Stimulated activated CD4-positive, alpha-beta T cell treated with anti-CD3 and anti-CD28 coated beads, Interleukin-4, amount 100 ng/mL, for 48 hours (primary cell): ENCODE measurements at places on chromosomes 2 and 18.

GRCh38 chr2:173354073-173354581, 545 bp upstream of the CDCA7 start:
- no peak for DNase-seq

DNA sequence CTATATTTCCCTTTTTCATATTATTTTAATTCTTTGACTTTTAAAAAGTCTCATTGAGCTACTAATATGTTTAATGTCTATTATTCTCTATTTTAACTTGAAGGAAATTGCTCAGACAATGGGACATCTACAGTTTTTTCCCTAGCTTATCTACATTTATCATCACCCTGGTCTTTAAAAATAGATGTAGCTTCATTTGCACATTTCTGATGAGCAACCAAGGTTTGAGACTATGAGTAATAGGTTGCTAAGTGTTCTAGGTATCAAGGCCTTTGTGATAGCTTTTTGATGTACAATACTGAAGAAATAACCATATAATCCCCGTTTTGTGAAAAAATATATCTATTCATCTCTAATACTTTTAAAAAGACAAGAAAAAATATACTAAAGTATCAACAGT, 47.0 kb downstream of the STAT4 start:
- DNase-seq, result no peak

- no peak for DNase-seq
Measured at GRCh38 chr2:73740767-73741166, 3.6 kb upstream of the TPRKB start.

- DNase-seq, result no peak
Measured at GRCh38 chr2:236775511-236775910, 205.9 kb downstream of the ACKR3 start.

GRCh38 chr2:65913813-65914212, 481.4 kb upstream of the SPRED2 start:
- DNase-seq, result no peak

- no peak for DNase-seq
Measured at GRCh38 chr2:65710779-65711295, 278.4 kb upstream of the SPRED2 start.

DNA sequence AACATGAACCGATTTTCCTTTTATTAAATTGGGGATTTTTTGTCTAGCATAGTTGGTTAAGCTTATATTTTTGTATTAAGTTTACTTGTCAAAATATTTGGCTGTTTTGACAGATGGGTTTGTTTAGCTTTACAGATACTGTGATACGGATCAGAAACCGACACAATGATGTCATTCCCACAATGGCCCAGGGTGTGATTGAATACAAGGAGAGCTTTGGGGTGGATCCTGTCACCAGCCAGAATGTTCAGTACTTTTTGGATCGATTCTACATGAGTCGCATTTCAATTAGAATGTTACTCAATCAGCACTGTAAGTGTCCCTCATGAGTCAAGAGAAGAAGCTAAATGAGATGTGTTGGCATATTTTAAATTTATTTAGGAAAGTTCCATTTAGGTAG, 8.5 kb downstream of the PDK1 start:
- DNase-seq, result no peak

DNA sequence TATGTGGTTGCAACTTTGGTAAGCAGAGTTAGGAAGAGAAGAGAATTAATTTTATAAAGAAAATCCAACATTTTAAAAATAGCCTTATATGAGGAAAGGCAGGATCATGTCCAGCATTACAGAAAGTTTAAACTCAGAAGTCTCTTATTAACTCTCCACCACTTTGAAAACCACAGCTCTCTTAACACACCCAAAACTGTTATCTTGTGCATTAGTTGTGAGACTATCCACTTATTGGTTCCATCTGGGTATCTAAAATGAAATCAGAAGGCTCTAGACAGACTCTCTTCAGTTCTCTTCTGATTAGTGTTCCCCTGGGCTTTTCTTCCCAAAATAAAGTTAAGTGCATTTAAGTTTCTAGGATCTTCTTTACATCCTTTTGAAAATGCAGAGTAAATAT, 251.5 kb downstream of the TXNL1 start:
- DNase-seq, result no peak

DNA sequence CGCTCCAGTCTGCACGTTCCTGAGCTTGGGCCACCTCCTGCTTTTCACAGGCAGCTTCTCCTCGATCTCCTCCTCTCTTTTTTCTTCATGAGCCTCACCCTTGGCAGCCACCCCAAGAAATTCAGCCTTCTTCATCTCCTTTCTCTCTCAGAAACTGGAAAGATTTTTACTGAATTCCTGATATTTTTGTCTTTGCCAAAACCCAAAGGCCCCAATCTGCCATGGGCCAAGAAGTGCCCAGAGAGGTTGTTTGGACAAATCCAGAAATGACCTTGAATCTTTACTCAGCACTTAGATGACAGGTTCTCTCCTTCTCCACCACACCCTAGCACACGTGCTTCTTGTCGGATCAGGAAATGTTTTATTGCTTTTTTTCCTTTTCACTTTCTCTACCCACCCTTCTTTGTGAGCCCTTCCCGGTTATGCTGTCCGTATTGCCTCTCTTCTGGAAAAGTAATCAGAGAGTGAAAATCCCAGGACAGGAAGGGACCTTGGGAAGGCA, 134.5 kb upstream of the TNP1 start:
- DNase-seq, result no peak

DNA sequence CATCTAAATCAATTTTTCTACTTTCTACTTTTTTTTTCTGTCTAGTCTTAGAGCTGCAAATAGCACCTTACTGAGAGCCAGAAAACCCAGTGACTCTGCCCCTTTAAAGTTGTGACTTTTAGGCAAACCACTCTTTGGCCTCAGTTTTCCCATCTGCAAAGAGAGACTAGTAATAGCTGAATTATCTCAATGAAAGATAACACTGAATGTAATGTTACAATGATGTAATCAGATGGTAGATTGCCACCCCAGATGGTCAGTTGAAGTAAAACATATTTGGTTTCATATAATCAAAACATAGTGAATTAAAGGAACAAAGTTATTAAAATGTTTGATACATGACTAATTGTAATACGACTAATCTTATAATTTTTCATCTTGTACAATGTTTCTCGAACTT, 5.0 kb upstream of the APCDD1 start:
- DNase-seq, result no peak

DNA sequence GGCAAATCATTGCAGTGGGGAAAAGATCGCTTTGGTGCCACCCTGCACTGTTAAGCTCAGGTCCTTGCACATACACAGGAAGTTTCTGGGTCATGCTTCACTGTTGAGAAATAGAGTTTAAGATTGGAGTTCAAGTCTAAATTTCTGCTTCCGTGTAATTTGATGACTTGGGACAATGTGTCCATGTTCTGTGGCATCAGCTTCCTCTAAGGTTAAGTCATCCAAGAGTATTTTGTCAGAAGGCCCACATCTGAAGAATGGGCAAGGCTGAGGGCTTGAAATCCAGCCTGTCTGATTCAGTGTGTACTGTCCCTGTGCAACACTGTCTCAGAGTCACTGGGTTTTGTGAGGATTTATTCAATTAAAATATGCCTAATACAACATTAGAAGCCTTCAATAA, 880.7 kb downstream of the SUCLG1 start:
- DNase-seq, result no peak

DNA sequence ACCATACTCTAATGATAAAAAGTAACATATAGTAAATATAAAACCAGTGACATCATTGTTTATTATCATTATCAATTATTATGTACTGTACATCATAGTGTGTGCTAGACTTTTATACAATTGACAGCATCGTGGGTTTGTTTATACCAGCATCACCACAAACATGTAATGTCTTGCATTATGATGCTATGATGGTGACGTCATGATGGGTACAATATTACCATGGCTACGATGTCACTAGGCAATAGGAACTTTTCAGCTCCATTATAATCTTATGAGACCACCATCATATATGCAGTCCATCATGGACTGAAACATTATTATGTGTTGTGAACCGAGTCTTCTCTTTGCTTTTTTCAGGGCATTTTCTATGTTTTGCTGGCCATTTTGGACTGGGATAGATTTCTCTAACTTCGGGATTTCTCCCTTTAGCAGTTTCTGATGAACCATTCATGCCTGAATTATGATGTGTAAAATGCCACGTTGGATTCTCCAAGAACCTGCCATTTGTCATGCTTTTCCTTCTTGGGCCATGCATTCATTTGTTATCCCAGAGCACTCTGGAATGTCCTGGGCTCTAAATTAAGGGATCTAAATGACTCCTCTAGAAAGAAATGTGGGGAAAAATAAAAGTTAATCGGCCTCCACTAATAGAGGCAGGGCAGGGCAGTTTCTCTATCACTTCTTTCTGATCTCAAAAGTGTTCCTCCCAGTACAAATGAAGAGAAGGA, 325.6 kb upstream of the TNP1 start:
- DNase-seq, result no peak

GRCh38 chr18:8411492-8411891, 197.7 kb upstream of the RAB12 start:
- DNase-seq, result no peak

DNA sequence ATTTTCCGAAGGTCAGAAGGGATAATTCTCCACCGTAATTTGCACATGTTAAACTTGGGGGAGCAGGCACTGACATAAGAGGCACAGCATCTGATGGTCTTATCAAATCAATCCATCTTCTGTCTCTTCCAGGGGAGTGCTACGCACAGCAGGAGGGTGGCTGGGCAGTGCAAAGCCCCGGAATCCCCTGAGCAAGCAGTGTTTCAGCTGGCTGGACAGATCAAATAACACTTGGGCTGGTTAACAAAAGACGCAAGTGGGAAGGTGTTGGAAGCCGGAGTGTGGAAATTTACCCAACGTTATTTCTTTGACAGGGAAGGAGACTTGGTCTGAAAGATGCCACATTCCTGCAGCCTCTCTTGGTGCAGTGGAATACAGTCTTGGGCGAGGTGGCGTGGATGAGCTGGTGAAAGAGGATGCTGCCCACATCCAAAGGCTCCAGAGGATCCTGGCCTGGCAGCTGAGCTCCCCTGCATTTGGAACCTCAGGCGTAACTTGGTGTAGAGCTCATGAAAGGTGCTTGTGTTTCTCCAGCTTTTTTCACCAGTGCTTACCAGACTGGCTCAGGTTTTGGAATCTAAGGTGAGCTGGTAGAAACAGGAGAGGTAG, 103.0 kb downstream of the MAPK4 start:
- DNase-seq, result no peak

GRCh38 chr2:48993576-48993975, 160.7 kb downstream of the FSHR start:
- no peak for DNase-seq

- no peak for DNase-seq
Measured at GRCh38 chr2:239819974-239820555, 205.1 kb downstream of the NDUFA10 start.
